ENCODE measurements at places on chromosomes 11 and 22.

DNA sequence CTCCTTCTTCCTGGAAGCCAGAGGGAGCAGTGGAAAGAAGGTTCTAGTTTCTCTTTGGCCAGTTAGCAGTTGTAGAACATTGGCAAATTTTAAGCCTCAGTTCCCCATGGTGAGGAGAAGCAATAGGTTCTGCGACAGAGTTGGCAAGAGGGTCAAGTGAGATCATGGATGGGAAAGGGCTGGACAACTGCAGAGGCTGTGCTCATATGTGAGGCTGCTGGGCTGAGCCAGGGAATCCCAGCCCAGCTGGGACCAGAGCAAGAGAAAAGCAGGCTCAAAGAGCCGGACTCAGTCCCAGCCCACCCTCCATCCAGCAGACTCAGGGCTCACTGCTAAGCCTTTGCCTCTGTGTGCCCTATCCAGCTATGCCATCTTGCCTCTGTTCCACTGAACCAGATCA lies 66.8 kb upstream of the MYOD1 start:
- DNase-seq, result no peak

DNA sequence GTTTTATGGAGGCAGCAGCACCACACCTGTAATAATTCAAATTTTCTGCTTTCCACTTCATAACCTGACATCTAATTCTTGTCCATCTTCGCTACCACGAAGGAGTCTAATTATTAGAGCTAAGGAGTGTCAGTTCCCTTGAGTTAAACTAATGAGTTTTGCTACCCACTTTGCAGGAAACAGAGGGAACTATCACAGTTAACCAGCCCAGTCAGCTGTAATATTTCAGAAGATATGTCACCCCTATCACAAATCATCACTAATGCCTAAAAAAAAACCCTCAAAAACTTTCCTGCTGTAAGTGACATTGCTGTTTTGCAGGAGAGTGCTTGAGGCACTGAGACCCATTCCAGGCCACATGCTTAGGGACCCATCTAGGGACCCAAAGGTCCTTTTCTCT lies 8.4 kb downstream of the TECTA start:
- DNase-seq, result no peak

- DNase-seq, result peak; percentile 81
Observed at GRCh38 chr11:114159802-114160632, 100.5 kb downstream of the ZBTB16 start.

GRCh38 chr11:78424334-78425270 lies 7.0 kb upstream of the GAB2 start:
- no peak for DNase-seq

DNA sequence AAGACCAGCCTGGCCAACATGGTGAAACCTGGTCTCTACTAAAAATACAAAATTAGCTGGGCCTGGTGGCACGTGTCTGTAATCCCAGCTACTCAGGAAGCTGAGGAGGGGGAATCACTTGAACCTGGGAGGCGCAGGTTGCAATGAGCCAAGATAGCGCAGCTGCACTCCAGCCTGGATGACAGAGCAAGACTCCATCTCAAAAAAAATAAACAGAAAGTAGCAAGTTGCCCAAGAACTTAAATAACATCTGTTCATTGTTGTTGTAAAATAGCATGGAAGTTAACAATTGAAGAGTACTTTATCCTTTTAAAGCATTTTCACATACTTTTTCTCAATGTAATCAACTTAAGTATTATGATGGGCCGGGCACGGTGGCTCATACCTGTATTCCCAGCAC lies 5.7 kb downstream of the AMBRA1 start:
- DNase-seq, result no peak

- DNase-seq, result no peak
Observed at GRCh38 chr11:19389787-19390303, 149.1 kb upstream of the E2F8 start.

- no peak for DNase-seq
Observed at GRCh38 chr22:45626198-45626651, 45.4 kb upstream of the ATXN10 start.

DNA sequence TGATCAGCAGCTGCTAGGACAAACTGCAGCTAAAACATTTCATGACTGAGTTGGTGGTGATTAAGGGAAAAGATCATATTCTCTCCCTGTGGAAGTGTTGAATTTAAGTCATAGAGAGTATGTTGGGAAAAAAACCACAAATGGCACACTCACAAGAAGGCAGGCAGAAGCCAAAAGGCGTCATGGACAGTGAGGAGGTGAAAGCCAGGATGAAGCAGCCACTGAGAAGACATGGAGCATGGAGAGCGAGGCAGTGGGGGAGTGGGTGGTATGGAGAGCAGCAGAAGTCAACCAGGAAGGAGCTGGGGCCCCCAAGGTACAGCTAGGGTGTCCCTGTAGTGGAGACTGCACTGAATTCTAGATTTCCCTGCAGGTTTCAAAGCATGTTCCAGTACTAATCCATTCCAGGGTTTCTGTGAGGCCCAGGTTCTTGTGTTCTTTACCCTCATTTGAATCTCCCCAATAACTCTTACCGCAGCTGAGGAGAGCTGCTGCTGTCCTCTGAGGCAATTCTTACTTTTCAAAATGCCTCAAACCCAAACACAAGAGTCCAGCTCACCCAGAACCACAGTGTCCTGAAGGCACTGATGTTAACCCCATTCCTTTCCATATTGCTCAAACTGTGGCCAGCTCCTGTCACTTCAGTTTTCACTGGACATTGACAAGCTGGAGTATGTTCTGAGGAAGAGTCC lies 191.8 kb upstream of the E2F8 start:
- no peak for DNase-seq

GRCh38 chr11:128022007-128022368 lies 565.4 kb downstream of the ETS1 start:
- DNase-seq, result no peak
